Muscle of leg (tissue), 16 donors: ENCODE measurements at places on chromosomes 1 and 21. TPM values are rescaled to one million over a fixed set of nuclear protein-coding genes. Genes with fewer than 3 reads are reported as not detected.

DNA sequence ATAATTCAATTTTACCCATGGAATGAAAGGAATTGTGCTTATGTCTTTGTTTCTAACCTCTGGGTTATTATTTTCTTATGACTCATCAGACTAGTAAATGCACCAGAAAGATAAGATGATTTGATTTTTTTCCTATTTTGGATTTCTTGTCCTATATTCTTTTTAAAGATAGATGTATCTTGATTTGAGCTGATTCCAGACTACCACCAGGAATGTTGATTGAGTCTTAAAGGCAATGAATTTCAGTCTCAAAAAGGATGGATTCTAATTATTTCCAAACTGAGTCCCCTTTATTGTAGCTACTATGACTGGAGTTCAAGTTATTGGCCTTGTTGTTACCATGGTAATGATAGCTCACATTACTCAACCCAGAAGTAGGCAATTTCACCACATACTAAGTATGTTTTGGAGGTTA, 95.8 kb upstream of the RGS4 start:
- H3K27ac ChIP-seq = no peak overlapping the region
- H3K4me3 ChIP-seq = no peak overlapping the region
- no peak for DNase-seq
- H3K4me1 ChIP-seq = no peaks in the 10 kb centered on the region
- H3K27me3 ChIP-seq = no peaks in the 10 kb centered on the region

GRCh38 chr1:62589321-62589720, 8.0 kb upstream of the ANGPTL3 start:
- H3K36me3 ChIP-seq = no peaks in the 10 kb centered on the region
- H3K27me3 ChIP-seq = no peaks in the 10 kb centered on the region
- DNase-seq = no peak
- H3K27ac ChIP-seq = no peak overlapping the region
- H3K4me3 ChIP-seq = no peak overlapping the region
- no peaks in the 10 kb centered on the region for H3K4me1 ChIP-seq

- no peak overlapping the region for H3K4me3 ChIP-seq
- no peak overlapping the region for H3K27ac ChIP-seq
- no peak for DNase-seq
- H3K36me3 ChIP-seq = no peaks in the 10 kb centered on the region
These were observed 225.7 kb downstream of the TOMM20 start for GRCh38 chr1:234902774-234903547.

SPRR4 gene
- not detected for total RNA-seq

PTTG1IP gene
- 127 TPM for total RNA-seq

THEM5 gene
- total RNA-seq = not detected

- H3K27ac ChIP-seq = no peak overlapping the region
- peak; percentile 18 for DNase-seq
- peaks cover 48% of the 10 kb centered on the region for H3K4me1 ChIP-seq
- peaks cover 52% of the 10 kb centered on the region for H3K36me3 ChIP-seq
- H3K27me3 ChIP-seq = no peaks in the 10 kb centered on the region
These were observed 3.9 kb downstream of the GALE start for GRCh38 chr1:23796466-23797271.

GRCh38 chr1:180345148-180345547, 115.1 kb downstream of the LHX4 start:
- DNase-seq = no peak
- H3K36me3 ChIP-seq = no peaks in the 10 kb centered on the region
- peaks cover 2% of the 10 kb centered on the region for H3K4me1 ChIP-seq
- H3K27me3 ChIP-seq = no peaks in the 10 kb centered on the region
- no peak overlapping the region for H3K4me3 ChIP-seq
